Muscle of leg (tissue), 16 donors: ENCODE measurements at places on chromosomes 13 and 19. TPM values are rescaled to one million over a fixed set of nuclear protein-coding genes. Genes with fewer than 3 reads are reported as not detected.
A peak's percentile ranks its signal among the peaks of the same experiment; 100 is the strongest.

DNA sequence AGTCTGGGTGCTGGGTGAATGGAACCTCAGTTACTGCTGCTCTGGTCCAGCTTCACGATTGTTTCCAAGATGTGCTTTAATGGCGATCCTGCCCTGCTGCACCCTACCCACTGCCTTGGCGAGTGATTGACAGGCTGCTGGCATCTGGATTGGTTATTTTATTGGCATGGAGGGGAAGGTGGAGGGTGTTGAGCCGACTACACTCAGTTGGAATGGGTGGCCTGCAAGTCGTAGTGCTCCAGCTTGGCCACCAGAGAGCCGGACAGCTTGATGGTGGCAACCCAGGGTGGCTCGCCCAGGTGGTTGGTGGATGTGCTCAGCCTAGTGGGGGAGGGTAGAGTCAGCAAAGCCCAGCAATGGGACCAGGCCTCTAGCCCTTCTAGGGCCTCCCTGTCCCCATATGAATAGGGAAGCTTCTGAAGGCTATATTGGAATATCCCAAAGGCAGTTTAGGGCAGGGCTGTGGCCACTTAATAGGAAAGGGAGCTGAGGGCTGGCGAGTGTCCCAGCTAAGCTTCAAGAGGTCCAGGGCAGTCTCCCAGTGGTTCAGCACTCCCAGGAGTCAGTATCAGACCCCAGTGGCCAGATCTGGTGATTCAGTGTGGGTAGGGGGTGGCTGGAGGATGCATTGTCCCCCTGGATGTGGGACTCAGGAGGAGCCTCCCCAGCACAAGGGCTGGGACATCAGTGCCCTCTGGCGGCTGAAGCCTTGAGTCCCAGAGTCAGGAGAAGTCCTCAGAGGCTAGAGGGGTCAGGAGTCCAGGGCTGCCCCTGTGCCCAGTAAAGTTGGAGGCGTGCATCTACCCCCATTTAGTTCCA lies 3.4 kb downstream of the GGN start:
- no peak for DNase-seq

DNA sequence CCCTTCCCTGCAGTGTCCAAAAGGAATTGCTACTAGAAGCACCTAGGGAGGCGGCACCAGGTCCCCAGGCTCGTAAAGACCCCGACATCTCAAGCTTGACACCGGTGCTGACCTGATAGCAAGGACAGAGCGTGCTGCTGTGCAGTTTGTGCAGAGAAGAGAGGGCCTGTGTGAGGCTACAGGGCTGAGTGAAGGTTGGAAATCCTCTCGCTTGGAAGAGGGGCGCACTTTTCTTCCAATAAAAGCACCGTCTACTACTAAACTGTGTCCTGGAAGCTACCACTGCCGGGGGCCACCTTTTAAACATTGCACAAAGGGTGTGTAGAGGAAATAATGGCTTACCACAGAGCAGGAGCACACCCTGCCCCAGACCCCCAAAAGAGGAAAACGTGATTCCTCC lies 11.0 kb downstream of the TMEM272 start:
- no peak for DNase-seq

DNA sequence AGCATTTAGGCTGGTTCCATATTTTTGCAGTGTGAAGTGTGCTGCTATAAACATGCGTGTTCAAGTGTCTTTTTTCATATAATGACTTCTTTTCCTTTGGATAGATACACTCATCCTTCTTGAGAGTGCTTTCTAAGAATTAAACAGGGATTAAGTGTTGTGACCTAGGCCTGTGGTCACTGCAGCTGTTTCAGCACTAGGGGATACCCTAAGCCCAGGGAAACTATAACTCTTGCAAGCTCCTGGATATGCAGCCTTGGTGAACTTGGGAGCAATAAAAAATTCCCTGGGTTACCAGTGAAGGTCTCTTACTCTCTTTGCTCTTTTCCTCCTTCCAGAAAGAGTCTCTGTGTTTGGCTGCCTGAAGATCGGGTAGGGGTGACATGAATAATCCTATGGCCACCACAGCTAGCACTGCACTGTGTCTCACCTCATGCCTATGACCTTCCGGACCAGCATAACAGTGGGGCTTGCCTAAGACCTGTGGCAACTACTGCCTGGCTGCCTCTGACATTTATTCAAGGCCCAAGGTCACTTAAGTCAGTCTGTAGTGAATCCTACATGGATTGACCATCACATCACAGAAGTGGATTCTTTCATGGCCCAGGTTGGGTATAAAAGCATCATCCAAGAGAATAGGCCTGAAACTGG lies 799.7 kb downstream of the DACH1 start:
- peak; percentile 45 for DNase-seq

DNA sequence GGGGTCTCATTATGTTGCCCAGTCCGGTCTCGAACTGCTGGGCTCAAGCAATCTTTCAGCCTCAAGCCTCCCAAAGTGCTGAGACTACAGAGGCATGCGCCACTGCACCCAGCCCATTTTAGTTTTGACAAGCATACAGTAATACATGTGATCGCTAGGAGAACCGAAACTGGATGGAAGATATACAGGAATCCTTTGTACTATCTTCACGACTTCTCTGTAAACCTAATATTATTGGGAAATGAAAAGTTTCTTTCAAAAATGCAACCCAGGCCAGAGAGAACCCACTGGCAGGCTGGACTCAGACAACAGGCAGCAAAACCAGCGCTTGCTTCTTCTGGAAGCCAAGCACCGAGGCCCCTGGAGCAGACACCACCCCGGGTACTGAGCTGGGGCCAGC lies 9.4 kb downstream of the C19orf12 start:
- DNase-seq: no peak

The PRR22 gene
- polyA plus RNA-seq: 1.1 TPM
